Forelimb muscle (tissue), 1 donor: ENCODE measurements at places on chromosomes 2 and 18.
A peak's percentile ranks its signal among the peaks of the same experiment; 100 is the strongest.

DNA sequence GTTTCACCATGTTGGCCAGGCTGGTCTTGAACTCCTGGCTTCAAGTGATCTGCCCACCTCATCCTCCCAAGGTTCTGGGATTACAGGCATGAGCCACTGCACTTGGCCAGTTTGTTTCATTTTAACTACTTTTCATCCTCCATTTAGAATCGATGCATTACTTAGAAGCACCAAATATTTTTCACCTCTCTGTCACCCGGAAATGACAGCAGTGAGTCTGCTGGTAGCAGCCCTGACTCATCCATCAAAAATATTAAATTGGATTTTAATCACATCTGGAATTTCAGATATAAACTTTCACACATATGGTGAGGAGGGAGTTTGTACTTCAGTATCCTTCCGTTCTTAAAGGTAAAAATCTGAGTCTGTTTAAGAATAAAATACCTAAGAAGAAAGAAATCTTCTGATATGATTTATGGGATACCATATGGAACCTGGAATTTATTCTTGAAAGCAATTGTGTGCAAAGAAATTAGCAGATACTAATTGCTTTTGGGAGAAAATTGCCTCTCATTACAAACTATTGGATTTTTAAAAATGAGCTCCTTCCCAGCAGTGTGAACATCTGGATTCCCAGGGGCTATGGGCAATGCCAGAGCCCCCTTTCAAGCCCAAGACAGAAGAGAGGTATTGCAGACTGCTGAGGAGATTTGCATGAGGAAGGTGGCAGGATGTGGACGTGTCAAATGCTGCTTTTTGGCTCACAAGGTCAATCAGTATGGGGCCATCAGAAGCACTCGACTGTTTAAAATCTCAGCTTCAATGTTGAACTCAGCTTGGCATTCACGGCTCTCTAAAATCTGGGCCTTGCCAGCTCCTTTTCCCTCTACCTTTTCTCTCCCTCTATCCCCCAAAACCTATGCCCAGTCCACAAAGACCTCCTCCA lies 279.5 kb upstream of the SIX2 start:
- no peak for DNase-seq

- peak; percentile 6 for DNase-seq
Measured at GRCh38 chr2:160214461-160215445, 14.7 kb upstream of the ITGB6 start.

GRCh38 chr2:681312-681711 lies 4.1 kb upstream of the TMEM18 start:
- no peak for DNase-seq

DNA sequence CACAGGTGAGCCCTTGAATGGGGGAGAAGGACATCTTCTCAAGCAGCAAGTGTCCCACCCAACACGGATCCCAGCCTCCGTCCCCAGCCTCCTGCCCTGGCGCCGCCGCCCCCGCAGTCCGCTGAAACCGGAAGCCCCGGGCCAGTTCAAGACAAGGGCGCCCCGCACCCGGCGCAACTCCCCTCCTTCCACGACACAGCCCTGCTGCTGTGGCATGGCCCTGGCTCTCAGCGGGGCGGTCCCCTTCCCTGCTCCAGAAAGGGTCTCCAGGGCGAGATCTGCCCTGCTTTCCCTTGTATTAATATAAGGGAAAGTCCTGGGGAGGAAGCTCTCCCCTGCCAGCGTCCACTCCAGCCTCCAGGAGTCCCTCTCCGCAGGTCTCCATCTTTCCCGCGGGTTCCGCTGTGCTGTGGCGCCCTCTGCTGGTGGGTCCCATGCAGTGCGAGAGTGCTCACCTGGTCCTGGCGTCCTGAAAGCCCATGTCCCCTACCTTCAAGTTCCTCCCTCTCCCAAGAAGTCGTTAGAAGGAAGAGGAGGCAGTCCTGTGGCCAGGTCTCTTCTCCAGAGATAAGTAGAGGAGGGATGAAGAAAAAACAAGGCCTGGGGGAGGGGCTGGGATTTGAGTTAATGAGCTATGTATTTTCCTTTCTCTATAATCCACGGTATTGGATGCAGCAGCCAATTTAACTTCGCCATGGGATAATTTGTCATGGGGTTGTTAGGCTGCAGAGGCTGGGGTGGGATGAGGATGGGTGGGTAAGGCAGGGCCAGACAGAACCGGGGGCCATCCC lies 176.0 kb downstream of the SMAD2 start:
- DNase-seq: no peak

DNA sequence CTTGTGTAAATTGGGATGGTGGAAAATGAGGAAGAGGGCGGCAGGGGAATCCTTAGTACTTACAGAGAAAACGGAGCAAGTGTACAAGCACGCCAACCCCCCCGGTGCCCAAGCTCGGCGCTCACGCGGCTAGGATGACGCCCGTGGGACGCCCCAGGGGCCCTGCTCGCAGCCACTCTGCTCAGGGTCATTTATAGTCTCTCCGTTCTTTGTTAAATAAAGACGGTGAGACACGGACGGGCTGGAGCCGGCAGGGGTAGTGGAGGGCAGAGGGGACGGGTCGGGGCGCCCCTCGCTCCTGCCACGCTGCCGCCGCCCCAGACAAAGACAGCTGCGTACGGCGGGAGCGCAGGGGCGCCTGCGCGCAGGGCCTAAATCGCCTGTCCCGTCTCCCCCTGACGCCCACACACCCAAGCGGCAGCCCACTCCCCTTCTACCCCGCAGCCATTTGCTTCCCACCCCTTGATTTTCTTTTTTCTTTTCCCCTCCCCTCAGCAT lies 37.8 kb downstream of the PCBP1 start:
- DNase-seq: no peak

DNA sequence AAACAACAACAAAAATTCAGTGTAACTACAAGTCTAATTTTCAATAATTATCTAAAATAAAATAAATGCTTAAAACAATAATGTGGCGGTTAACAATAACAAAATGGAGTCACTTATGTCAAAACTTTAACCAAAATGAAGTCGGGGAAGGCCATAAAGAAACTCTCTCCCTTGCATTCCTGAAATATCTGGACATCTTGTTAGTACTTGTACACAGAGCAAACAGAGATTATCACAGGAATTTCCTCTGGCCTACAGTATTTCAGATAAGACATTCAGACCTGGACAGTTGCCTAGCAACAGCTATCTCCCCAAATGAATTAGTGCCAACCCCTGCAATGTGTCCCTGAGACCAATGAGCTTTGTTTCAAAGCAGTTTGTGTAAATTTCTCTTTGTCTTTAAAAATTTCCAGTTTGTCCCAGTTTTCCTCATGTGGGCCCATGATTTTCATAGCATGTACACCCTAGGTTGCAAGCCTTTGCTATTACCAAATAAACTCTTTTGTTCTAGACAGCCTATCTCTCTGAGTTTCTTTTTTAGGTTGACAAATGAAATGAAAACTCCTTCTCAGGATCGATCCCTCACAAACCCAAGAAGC lies 68.6 kb downstream of the EXOC6B start:
- DNase-seq: no peak

DNA sequence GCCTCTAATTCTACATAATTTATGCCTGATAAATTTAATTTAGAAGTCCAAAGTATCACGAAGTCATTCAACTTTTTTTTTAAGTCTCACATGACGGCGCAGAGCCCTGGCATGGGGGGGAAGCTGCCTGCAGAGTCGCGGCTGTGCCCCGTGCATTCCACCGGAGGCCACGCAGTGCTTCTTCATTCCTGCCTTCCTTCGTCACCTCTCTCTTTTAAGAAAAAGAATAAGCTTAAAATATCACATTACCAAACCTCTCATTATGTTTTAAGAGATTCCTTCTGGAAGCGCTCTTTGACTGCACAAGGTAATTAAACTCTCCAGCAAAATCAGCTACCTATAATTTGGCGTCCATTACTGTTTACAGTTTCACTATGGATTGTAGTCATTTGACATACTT lies 20.3 kb upstream of the KIDINS220 start:
- DNase-seq: no peak

- DNase-seq: no peak
Measured at GRCh38 chr2:209577376-209578357, 153.8 kb downstream of the MAP2 start.

DNA sequence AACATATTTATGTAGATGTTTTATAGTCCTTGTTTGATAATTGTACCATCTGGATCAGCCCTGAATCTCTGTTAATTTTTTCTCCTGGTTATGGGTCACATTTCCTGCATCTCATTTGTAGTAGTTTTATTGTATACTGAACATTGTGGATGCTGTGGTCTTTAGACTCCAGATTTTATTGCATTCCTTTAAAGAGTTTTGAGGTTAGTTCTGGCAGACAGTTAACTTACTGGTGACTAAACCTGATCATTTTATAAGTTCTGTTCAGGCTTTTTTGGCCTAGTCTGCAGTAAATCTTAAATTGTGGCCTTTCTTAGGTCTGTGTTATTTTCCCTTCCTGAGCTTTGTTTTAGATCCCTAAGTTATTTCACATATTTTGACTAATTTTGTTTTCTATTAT lies 84.3 kb downstream of the FANCL start:
- DNase-seq: no peak

DNA sequence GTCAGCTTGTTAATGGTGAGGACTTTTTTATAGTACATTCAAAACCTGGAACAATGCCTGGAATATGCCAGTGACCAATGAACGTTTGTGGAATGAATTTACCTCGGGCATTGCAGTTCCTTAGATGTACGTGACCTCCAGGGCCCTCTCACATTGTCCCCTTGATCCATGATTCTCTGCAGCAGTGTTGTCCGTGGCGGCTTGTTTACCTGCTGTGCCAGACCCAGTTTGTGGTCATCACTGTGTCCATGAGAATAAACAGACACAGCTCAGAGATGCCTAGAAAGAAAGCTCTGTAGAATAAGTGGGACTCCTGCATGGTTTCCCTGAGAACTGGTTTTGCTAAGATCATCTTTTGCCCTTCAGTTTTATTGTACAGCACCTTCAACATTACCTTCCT lies 1132.2 kb downstream of the DPP10 start:
- no peak for DNase-seq

GRCh38 chr2:12714391-12715221 lies 2.1 kb upstream of the TRIB2 start:
- DNase-seq: no peak

DNA sequence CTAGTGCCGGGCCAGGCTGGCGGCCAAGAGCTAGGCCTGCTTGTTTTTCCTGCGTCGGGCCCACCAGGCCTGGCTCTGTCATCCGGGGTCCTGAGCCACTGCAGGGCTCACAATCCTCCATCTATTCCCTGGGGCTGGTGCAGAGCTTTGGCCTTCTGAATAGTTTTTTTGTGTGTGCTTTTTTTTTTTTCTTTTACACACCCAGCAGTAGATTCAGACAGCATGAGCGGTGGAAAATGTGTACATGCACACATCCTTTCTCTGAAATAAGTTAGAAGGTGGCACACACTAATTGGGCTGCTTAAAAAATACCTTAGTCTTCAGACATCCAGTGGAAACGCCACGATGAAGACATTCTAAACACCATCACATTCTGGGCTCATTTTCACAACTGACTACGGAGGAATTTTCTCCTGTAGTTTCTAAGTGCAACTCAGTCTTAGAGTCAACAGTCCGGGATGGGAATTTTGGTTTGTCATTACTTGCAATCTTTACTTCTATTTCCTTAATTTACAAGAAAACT lies 6.1 kb downstream of the ZFP36L2 start:
- no peak for DNase-seq

- no peak for DNase-seq
Measured at GRCh38 chr2:240885566-240885965, 10.4 kb downstream of the MAB21L4 start.

DNA sequence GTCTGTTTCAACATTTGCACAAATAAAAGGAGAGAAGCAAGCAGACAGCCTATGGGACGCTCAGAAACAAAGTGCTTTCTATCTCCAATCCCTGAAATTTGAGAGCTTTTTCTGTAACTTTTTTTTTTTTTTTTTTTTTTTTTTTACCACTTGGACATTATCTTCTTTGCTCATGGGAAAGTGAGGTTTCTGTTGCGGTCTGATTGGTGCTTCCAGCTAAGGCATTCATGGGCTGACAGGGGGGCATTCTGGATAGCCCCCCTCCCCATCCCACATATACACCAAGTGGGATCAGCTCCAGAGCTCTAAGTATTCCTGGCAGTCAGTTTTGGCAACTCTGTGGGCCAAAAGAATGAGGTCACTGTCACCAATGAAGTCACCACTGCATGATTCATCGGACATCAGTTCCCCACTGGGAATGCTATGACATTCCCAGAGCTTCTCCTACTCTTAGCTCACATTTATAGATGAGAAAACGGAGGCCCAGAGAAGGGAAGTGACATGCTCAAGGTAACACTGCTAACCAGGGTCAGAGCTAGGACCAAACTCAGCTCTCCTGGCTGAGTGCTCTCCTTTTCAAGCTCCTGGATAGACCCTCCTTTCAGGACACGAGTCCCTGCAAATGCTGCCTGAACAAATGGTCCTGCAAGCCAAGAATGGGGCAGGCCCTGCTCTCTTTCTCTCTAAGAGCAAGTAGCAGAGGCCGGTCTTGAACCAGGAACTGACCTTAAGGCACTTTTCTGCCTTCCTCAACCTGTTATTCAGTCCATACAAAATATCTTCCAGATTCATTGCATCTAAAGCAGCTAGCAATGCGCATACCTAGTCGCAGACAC lies 61.3 kb downstream of the TMEM247 start:
- DNase-seq: no peak

DNA sequence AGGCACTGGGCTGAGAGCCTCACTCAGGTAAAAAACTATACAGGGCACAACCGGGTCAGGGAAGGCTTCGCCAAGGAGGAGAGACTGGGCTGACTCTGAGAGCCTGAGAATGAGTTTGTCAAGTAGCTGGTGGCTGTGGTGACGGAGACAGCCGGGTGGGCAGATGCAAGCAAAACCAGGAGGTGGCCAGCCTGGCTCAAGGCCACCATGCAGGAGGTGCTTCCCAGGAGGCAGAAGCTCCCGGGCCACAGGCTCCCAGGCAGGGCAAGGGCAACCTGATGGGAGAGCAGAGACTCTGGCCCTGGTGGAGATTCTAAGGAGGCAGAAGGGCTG lies 2.9 kb upstream of the INHBB start:
- DNase-seq: no peak

GRCh38 chr2:12675352-12675795 lies 41.4 kb upstream of the TRIB2 start:
- no peak for DNase-seq

- no peak for DNase-seq
Measured at GRCh38 chr18:46072959-46073358, 899 bp upstream of the PSTPIP2 start.

GRCh38 chr2:221780281-221780688 lies 208.2 kb upstream of the EPHA4 start:
- DNase-seq: no peak

- no peak for DNase-seq
Measured at GRCh38 chr2:34239511-34239910, 640.4 kb upstream of the FAM98A start.

- DNase-seq: no peak
Measured at GRCh38 chr2:101386599-101387150, 628 bp downstream of the CREG2 start.

- no peak for DNase-seq
Measured at GRCh38 chr2:12764849-12765605, 48.3 kb downstream of the TRIB2 start.

- DNase-seq: no peak
Measured at GRCh38 chr2:224666951-224667553, 49.1 kb downstream of the CCDC195 start.

DNA sequence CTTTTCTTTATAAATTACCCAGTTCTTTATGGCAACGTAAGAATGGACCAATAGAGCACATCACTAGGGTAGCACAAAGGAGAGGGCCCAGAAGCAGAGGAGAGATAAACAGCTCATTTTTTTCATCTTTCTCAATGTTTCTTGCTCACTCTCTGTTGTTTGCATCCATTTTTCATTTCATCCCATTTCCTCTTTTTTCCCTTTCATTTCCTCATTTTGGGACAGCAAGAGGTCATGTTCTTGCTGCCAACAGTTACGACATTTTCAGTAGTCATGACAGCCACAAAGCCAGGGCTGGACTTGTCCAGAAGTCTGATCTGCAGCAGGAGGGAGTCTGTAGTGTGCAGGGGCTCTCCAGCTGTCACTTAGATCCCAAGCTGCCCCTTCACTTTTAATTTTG lies 52.7 kb upstream of the CYP1B1 start:
- no peak for DNase-seq
